ENCODE measurements at places on chromosomes 1 and 21.

GRCh38 chr1:119651133-119651532, 3.1 kb upstream of the ZNF697 start:
- no peak for DNase-seq

DNA sequence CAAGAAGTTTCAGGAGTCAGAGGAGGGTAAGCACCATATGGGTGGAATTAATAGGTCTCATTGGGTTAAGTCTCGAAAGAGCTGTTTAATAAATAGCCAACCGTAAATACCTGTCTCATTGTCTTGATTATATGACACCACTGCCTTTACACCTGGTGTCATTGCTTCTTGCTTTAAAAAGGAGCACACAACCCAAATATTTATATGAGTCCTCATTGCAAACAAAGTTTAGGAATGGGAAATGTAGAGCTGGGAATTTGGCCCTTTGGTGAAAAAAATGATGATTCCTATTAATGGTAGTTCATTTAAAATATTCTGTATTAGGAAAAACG, 2.1 kb downstream of the BACH1 start:
- DNase-seq: no peak

- no peak for DNase-seq
These were observed 7.1 kb upstream of the TMEM61 start for GRCh38 chr1:54973205-54973921.

DNA sequence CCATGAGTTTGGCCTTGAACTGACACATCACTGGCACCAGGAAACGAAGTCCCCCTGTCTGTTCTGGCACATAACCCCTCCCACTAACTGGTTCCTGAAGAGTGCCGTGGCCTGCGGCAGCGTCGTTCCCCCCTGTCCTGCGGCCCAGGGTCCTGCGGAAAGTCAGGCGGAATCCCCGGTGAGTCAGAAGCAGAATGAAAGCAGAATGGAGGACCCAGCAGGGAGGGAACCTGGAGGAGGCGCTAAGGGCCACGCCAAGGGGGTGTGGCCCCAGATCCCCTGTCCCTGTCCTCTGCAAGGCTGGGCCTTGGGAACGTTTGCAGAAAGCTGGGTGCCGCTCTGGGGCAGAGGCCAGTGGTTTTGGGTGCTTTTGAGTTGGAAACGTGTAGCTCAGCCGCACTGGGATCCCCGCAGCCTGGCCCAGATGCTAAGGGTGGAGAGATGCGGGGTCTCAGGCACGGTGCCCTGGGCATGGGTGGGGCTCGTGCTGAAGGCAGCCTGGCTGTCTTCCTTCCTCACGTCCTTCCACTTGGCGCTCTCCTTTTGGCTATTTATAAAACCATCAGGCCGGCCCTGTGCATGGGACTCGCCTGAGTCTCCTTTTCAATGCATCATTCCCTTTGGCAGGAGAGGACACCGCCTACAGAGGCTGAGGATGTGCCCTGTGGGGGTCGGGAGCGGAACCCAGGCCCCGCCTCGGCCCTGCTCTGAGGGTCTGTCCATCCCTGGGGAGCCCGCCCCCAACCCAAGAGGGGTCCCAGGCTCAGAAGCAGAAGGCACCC, 36.2 kb downstream of the TP73 start:
- DNase-seq: no peak

DNA sequence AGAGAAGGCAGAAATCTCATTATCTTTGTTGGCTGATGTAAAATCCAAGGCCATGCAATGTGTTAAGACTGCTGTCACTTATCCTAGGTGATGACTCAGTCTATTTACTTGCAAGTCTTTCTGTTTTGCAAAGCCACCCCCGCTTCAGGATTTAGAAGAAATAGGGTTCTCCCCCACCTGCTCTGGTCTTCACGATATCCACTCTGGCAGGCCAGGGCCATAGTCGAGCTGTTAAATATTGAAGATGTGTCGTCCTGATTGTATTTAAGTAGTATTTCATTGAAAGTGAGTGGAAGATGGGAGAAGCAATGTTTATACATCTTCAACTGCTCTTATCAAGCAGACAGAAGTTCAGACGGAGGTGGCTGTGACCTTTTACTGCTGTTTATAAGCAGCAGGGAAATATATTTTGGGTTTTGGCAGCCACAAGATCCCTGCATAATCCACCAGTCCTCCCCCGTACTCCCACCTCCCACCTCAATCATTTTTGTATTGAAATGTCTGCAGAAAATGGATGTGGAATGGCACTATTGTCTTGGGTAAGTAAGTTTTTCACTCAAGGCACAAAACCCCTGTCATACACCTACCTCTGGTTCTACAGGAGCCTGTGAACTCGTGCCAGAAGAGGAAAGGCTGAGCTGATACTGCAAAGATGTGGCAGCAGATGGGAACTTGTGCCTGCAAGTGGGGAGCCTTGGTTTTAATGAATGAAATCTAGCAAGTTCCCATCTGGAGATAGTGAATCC, 117.4 kb downstream of the MRPS6 start:
- no peak for DNase-seq

DNA sequence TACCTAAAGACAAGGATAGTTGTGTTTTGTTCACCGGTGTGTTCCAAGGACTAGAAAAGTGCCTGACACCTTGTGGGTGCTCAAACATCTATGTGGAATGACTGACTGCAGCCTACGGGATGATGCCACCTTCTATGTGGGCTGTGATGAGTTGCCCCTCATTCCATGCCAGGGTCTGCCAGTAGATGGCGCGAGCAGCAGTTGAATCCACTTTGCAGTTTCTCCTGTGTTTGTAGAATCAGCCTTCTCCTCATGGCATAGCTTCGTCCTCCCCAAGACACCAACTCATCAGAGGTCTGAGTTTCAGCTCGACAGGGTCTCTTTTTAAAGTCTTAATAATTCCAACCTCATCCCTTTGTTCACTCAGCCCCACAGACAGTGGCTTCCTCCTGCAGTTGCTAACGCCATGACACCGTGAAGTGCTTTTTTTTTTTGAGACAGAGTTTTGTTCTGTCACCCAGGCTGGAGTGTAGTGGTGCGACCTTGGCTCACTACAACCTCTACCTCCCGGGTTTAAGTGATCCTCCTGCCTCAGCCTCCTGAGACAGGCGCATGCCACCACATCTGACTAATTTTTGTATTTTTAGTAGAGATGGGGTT, 133.7 kb downstream of the CAPN8 start:
- DNase-seq: no peak

DNA sequence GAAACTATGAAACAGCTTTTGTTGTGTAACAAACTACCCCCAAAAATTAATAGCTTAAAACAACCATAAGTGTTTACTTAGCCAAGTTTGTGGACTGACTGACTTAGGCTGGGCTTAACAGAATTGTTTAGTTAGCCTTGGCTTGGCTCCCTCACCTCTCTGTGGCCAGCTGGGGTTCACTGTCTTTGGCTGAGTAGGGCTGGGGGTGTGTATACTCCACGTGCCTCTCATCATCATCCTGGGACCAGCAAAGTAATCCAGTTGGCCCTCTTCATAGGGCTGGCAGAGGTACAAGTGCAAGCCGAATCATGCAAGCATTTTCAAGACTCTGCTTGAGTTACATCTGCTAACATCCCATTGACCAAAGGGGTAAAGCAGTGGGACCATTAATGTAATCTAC, 252.3 kb downstream of the BRINP2 start:
- DNase-seq: no peak

DNA sequence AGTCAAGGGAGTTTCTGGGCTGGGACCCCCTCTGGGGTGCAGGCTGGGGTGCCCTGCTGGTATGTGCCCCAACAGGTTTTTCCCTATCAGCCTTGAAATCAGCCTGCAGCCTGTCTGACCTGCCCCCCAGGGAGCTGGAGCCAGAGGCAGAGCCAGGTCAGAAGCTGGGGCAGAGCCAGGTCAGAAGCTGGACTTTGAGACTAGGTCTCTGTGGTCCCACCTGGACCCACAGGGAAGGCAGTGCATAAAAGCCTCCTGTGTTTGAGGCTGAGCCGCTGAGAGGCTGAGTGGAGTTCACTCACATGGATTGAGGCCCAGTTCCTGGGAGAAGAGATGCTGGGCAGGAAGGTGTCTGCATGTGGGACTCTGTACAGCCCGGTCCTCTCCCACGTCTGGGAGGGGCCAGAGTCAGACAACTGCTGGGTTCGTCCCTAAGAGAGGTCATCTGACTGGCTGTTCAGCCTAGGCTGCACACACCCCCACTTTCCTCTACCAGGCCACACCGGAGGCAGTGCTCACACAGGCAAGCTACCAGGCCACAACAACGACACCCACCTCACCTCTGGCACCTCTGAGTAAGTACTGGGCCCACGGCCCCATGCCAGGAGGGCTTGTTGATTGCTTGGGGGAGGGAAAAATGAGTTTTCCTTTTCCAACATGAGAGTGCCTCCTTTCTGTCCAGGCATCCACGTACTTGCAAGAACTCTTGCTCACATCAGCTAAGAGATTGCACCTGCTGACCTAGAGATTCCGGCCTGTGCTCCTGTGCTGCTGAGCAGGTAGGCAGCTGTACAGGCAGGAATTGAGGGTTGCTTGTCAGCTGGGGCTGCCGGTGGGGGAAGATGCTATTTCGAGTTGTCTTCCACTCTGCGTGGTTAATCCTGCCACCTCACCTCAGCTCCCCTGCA, at the start of gene ANXA9:
TSS of gene ANXA9 (plus strand) at position 488 of the 908 bp plus-strand sequence. CDS start 814 bp downstream, outside the sequence.
- DNase-seq: no peak

GRCh38 chr1:70675737-70676156, 264.7 kb downstream of the CTH start:
- DNase-seq: no peak

- DNase-seq: no peak
These were observed 29.8 kb upstream of the BMP8B start for GRCh38 chr1:39818482-39818881.

DNA sequence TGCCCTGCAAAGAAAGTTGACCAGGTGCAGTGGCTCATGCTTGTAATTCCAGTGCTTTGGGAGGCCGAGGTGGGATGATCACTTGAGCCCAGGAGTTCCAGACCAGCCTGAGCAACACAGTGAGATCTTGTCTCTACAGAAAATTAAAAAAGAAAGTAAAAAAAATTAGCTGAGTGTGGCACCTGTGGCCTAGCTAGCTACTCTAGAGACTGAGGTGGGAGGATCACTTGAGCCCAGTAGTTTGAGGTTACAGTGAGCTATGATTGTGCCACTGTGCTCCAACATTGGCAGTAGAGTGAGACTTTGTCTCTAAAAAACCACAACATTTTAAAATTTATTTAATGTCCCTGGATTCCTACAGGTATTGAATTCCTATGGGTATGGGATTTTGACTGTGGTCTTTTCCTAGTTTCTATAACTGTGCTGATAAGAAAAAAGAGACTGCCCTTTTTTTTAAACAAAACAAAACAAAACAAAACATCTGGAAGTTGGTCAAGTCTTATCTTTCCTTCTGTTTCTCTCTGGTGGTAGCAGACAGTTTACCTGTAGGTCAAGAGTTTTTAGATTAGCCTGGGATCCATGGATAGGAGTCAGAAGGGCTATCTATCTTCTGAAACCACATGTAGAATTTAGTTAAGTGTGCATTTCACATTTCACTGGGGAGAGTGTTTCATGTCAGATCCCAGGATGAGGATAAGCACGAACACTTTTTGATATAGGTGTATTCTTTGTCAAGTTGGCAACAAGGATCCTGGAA, 18.8 kb downstream of the UCK2 start:
- no peak for DNase-seq

- DNase-seq: no peak
These were observed 22.5 kb upstream of the GBP5 start for GRCh38 chr1:89295187-89295586.

GRCh38 chr1:43049481-43049880, 90.8 kb upstream of the SLC2A1 start:
- no peak for DNase-seq

GRCh38 chr1:160656737-160657136, 9.9 kb upstream of the SLAMF1 start:
- no peak for DNase-seq

GRCh38 chr21:25890001-25890400, 155.2 kb downstream of the GABPA start:
- DNase-seq: no peak

- no peak for DNase-seq
These were observed 104.1 kb downstream of the DISP1 start for GRCh38 chr1:222918801-222919477.

- DNase-seq: no peak
These were observed 250.8 kb downstream of the FOXD2 start for GRCh38 chr1:47688461-47689296.

DNA sequence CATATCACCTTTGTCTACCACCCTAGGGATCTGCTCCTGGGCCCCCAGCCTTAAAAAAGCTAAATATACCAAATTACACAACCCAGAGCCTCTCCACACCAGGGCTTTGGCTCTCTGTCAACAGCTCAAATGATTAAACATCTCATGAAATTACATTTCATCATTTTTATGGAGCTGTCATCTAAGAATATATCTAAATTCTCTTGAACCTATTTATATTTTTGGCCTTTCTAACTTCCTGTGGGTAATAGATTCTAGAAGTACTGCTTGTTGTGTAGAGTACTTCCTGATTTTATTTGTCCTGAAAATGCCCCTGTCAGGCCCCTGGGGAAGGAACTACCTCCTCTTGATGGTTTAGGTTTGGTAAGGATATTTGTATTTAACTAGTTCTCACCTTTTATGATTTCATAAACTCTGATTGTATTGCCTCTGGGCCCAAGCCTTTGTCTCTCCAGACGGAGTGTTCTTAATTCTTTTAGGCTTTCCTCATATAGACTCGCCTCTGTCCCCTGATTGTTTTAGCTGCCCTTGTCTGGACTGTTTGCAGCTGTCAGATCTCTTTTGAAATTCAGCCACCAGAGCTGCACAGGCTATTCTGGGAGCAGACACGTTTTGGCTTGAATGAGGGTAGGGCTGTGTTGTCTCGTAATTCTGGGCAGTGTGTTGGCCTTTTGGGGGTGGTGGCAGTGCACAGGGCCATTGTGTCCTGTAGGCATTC, 16.6 kb downstream of the MYOG start:
- no peak for DNase-seq

DNA sequence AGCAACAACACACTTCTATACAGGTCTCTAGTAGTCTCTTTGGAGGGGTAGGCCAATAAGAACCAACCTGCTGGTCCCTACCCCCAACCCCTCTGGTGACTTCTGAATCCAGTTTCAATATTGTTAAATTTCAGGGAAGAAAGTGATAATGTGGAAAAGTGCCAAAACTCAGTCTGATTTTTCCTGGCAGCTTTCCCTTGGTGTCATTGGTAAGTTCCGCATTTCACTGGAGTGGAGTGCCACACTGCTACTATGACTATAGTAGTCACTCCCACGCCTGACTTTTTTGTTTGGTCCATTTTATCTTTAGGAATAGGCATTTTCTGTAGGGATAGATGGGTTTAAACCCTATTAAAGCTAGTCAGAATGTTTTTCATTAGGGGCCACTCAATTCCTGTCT, 5.7 kb upstream of the ARID1A start:
- DNase-seq: no peak

All from memory B cell (primary cell).